SK-N-MC (cell line): ENCODE measurements at places on chromosomes 12 and 14.

- no peak for DNase-seq
These were observed 1.0 kb downstream of the NACA start for GRCh38 chr12:56723889-56724700.

DNA sequence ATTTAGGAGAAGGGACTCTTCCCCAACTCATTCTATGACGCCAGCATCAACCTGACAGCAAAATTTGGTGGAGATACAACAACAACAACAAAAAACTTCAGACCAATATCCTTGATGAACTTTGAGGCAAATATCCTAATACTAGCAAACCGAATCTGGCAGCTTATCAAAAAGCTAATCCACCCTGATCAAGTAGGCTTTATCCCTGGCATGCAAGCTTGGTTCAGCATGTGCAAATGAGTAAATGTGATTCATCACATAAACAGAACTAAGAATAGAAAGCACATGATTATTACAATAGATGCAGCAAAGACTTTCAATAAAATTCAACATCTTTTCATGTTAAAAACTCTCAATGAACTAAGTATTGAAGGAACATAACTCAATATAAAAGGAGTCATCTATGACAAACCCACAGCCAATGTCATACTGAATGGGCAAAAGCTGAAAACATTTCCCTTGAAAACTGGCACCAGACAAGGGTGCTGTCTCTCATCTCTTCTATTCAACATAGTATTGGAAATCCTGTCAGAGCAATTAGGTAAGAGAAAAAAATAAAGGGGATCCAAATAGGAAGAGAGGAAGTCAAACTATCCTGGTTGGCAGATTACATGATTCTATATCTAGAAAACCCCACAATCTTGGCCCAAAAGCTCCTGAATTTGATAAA lies 233.3 kb downstream of the CCDC59 start:
- DNase-seq, result no peak

DNA sequence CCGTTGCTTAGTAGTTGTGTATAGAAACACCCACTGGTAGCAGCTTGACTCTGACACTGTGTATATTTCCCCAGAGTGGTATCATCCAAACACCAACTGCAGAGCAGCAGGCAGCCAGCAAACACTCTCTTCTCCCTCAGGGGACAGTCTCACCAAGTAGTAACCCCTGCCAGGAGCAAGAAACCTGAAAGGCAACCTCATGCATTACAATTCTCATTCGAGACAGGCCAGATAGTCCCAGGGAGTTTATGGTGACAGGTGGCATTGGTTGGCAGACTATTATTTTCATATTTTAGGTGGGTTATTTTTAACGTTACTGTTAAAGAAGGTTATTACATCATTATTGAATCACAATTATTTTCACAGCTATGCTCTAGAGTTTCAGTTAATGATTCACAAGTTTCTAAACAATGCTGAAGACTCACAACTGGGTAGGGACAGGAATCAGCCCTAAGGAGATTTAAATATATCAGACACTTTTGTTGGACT lies 222.8 kb downstream of the EGLN3 start:
- DNase-seq, result no peak

DNA sequence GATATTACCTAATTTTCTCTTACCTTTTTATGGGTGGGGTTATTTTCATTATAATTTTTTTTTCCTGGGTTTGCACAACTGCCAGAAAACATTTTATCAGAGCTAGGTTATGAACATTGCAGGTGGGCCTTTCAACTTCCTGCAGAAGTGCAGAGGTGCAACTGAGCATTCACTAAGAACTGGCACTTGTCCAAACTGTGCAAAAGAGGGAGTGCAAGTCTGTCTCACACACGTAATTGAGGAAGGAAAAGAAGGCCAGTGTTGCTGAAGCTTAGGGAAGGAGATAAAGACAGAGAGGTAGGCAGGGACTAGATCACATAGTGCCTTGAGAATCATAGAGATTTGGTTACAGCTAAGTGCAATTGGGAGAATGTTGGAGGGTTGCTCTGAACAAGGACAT lies 14.1 kb upstream of the AMN1 start:
- no peak for DNase-seq

- DNase-seq, result no peak
These were observed 39.8 kb downstream of the NOPCHAP1 start for GRCh38 chr12:105025890-105026289.

- DNase-seq, result no peak
These were observed 66.7 kb upstream of the AP4S1 start for GRCh38 chr14:30958555-30959407.

- DNase-seq, result no peak
These were observed 892.9 kb downstream of the DIO2 start for GRCh38 chr14:79318371-79318770.

- no peak for DNase-seq
These were observed 975 bp upstream of the RTL1 start for GRCh38 chr14:100904307-100905087.

DNA sequence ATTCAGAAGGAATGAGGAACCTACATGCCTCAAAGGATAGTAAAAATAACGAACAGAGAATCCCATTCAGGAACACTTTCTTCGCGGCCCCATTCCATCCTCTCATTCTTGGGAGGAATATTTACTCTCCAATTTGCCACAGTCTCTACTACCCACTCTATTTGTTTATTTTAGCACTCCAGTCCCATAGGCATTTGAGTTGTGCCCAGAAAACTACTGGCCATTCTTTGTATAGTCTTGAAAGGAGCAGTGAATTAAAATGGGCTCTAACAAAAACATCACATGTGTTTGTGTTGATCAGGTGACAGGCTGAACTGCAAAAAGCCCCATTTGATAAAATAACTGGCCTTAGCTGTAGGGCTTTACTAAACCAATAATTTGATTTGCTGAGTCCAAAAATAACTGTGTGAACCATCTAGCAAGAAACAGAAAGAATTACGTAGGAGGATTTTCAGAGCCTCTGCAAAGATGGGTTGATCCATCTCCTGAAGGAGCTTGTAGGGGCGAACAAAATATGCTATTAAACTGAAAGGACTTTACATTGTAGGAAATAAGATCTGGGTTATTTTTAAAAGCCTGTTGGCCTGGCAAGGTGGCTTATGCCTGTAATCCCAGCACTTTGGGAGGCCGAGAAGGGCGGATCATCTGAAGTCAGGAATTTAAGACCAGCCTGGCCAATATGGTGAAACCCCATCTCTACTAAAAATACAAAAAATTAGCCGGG lies 142.3 kb upstream of the CPNE8 start:
- no peak for DNase-seq

DNA sequence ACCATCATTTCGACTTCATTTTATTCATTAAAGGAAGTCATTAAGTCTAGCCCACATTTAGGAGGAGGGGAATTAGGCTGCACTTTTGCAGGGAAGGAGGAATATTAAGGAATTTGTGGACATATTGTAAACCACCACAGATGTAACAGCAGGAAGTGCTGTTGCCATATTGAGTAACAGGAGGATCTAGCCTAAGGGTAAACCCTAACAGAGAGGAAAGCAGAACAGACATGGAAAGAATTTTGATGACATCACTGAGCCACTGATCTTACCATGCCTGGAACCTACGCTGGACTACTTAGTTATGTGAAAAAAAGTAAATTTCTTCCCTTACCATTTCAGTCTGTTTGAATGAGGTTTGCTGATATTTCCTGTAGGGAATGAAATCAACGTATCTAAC lies 100.7 kb upstream of the ATF7IP start:
- peak; percentile 98 for DNase-seq

DNA sequence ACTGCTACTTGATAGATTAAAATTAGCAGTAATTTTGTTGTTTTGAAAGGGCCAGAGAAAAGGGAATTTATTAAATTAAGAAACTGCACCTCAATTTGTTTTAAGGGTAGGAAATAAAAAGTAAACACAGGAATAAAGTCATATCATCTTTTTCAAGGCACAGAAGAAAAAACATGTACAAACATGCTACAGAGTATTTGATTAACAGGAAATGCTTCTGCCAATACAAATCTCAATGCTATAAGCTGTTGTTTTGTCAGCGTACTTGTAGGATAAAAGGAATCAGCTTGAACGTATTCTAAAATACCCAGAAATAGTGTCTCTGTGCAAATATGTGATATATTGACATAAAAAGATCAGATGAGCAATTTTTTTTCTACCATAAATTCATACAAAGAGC lies 474.0 kb upstream of the MGAT4C start:
- no peak for DNase-seq

DNA sequence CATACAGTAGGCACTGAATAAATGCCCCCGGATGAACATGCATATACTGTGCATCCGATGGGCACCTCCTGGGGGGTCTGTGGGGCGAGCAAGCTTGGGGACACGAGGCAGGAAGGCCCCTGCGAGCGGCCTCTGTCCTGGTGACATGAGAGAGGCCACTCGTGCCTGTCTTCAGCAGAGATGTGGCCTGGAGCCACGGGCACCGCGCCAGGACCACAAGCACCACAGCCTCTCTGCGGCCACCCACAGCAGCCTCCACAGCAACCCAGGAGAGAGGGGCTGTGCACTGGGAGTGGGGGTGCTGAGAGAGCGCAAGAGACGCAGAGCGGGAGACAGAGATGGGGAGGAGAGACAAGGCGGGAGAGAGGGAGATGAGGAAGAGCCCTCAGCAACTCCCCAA lies 118.5 kb downstream of the RFLNA start:
- DNase-seq, result no peak

DNA sequence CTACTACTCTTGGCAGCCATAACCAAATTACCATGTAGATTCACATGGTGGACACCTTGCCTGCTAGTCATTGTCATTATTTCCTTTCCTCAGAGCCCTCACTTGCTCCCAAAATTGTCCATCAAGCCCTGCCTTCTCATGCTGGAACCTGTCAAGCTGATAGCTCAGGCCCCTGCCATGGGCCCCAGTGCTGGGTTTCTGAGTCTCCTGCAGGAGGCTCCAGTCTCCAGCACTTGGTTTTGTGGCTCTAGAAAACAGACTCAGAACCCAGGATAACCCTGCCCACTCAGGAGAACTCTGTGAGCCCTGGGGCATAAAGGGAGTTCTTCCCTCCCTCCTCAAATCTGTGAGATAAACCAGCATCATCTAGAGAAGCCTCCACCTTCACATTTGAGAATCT lies 10.8 kb downstream of the KRT71 start:
- no peak for DNase-seq

DNA sequence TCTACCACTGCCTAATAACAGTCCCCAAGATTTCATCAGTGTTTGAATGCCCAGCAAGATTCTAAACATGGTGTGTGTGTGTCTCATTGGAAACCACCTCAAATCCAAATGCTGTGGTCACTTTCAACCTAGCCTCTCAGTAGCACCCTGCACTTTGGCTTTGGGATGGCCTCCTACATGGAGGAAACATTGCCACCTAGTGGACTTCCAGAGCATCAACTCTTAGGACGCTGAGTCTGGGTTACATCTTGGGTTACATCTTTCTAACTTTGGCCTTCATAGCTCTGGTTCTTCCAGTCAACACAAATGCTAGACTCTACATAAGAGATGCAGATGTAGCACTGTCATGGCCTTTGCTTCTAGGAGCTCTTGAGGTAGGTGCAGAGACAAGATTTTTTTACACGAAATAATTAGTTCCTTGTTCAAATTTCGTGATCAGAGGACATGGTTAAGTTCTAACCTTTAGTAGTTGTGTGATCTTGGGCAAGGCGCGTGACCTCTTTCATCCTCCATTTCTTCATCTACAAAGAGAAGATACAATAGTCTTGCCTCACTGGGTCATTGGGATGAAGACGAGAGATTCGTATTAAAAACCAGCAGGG lies 113.5 kb upstream of the VASH1 start:
- DNase-seq, result peak; percentile 45

- peak; percentile 70 for DNase-seq
These were observed 1.6 kb downstream of the SLC16A7 start for GRCh38 chr12:59597385-59597781.

GRCh38 chr12:119669744-119670472 lies 2.0 kb downstream of the PRKAB1 start:
- DNase-seq, result no peak

GRCh38 chr14:100645196-100645981 lies 58.2 kb upstream of the BEGAIN start:
- peak; percentile 53 for DNase-seq

DNA sequence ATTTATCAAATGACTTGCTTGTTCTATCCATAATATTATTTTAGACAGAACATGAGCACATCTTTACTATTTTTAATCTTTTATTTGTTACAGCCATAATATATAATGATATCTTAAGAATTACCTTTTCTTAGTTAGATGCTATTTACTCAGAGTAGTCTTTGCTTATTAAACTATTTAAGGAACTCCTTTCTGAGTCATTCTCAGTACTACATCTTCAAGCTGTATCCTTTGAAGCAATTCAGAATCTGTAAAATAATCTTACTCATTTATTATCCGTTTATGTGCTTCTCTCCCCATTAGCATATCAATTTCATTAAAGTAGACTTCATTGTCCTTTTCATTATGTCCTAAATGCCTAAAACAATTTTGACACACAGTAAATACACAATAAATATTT lies 240.4 kb upstream of the FAR2 start:
- DNase-seq, result no peak

- no peak for DNase-seq
These were observed 449.4 kb downstream of the RERGL start for GRCh38 chr12:17640615-17641014.

GRCh38 chr12:40202095-40203059 lies 22.4 kb upstream of the LRRK2 start:
- DNase-seq, result no peak

- DNase-seq, result no peak
These were observed 10.7 kb downstream of the SLC25A29 start for GRCh38 chr14:100295376-100296105.

DNA sequence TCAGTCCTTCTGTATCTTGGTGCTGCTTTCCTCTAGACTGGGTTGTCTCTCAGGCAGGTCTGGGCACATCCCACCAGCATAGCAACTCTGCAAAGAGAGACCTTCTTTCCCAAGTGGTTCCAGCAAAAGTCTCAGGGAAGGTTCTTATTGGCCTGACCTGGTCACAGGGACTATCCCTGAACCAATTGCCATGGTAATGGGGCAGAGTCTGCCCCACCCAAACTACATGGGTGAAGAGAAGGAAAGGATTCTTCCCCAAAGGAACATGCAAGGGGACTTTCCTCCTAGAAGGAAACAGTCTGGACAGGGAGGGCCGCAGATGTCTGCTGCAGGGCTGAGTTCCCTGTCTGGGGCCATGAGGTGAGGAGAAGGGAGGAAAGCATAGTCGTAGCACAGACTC lies 122.2 kb upstream of the NCOR2 start:
- DNase-seq, result no peak
